Suprapubic skin (tissue), 4 donors: ENCODE measurements at places on chromosomes 12 and 14.

- DNase-seq, result no peak
These were observed 138.5 kb downstream of the NDUFA12 start for GRCh38 chr12:94864987-94865386.

DNA sequence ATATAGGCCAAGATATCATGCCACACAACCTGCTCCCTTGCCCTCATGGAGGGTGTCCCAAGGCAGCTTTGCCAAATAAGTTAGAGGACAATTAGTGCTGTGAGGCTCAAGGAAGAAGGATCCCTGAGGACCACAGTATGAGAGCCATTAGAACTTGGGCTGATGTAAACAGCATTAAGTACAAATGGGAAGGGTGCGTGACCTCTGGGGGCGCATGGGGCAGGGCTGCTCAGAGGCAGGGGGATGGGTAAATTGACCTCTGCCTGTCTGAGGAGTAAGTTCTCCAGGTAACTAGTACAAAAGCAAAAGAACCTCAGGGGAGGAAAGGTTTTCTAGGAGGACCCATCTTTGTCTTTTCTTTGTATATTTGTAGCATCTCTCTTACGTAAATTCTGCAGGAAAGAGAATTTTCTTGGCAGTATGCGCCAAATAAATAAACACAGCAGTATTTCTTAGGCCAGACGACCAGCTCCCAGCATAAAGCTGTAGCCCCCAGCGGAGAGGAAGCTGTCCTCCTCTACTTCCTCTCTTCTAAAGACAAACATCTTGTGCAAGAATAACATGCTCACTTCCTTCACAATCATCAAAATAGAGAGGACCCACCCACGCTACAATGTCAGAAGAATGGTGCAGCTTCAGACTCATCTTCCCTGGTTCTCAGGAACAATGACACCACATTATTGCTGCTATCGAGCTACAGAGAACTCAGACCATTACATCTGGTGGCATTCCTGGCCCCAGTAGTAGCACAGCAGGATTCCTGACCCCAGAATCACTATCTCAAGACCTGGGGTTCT lies 16.4 kb upstream of the VWF start:
- DNase-seq, result no peak

DNA sequence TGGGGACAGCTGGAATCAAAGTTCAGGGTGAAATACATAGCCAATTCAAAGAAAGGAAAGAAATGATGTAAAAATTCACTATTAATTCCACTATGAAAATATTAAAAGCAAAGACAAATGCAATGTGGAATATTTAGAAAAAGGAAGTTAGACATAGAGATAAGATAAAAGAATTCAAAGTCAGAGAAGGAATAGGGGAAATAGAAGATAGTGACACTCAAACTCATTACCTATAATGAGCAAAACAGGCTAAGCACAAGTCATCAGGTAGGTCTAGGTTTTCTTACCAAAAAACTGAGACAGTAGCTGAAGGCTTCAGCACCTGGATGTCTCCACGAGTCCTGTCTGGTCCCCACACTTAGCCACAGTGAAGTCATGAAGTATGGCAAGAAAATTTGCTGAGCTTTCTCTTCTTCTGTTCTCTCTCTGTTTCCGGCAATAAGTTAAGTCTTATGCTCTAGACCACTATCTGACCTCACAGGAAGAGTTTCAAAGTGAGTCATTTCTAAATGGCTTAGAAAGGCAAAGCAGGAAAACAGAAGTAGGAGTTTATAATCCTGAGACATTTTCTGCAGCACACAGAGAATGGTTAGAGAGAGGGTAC lies at the start of gene C3AR1:
Gene C3AR1 (minus strand): TSS at position 369 of the 604 bp plus-strand sequence. CDS start 6,174 bp downstream, outside the sequence.
- DNase-seq, result no peak

DNA sequence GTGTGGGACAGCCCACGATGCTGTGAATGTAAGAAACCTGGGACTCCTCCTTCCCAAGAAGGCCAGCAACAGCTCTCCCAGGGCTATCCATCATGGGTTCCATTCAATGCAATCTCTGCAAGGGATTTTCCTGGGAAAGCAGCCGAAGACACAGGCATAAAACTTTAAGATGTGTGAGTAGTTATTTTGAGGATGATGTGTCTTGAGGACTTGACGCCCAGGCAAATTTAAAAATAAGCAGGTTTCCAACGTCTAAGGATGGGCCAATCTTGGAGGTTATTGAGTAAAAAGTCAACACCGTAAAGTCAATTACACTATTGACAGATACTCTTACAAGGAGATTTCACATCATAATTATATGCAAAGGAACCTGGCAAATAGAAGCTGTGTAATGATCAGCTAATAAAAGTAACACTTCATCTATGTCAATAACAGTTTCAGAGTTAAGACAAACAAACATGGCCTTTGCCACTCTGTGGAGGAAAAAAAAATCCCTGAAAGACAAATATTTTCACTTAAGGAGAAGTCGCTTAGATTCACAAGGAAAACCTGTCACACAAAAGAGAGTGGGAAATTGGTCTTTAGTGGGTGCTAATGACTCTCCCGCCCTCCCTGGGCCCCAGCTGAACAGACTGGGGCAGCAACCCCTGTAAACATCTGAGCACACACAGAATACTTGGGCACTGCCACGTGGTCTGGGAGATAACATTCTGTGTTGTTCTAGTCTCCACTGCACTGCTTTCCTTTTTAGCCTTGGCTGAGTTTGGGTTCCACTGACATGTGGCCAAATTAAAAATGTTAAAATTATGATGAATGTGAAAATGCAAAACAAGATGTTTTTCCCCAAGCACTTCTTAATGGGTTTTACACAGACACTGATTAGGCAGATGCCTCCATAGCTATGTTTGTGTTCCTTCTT lies 240.9 kb downstream of the FOXN3 start:
- DNase-seq, result no peak

DNA sequence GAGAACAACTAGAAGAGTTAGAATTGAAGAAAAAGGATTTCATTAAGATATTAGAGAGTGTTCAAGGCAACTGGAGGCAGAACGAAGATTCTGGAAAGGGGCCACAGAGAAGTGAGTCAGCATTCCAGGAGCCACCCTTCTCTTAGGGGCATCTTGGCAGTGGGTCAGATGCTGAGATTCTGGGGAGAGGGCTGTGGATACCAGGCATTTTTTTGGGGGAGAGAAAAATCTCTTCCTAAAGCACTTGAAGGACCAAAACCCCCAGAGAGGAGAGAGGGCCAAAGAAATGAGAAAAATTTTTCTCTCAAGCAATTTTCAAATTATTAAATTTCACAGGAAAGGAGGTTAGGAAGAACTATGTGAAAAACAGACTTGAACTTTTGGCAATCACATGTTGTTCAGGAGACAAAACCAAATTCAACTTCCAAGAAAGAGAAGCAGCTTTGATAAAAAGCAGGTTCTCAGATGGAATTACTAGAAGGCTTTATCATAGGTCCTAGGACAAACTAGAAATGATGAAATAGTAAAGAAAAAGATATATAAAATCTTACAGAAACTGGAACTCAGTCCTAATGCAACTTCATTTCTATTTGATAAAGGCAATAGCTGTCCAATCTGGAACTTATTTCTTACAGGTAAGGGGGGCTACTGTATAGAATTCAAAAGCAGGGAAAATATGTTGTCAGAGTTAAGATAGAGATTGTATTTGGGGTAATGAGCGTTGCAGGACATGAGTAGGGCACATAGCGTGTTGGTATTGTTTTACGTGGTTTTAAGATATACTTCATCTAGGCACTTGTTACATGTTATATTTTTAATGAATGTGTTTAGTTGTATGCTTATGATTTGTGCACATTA lies 1.1 kb upstream of the CLEC2D start:
- no peak for DNase-seq

DNA sequence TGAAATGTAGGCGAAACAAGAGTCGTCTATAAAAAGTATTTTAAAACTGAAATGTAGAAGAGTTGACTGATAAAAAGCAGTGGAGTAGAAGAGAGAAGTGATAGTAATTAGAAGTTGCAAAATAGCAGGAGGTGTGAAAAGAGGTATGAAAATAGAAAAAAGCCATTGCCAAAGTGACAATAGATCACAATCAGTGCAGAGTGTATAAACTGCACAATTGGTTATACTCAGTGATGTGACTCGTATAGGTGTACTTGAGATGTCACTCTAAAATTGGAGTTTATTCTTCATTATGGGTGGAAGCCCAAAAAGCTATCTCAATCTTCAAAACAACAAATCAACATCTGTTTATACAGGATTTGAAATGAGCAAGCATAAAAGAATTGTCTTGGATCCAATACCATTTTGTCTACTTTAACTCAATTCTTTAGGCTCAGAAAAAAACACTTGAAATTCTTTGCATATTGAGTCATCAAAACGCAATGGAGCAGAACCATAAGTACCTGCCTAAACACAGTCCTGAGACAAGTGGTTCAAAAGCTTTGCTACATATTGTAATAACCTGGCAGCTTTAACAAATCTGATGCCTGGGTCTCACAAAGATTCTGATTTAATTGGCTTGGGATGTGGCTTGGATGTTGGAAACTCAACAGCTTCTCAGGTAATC lies 8.8 kb downstream of the IKBIP start:
- DNase-seq, result no peak

DNA sequence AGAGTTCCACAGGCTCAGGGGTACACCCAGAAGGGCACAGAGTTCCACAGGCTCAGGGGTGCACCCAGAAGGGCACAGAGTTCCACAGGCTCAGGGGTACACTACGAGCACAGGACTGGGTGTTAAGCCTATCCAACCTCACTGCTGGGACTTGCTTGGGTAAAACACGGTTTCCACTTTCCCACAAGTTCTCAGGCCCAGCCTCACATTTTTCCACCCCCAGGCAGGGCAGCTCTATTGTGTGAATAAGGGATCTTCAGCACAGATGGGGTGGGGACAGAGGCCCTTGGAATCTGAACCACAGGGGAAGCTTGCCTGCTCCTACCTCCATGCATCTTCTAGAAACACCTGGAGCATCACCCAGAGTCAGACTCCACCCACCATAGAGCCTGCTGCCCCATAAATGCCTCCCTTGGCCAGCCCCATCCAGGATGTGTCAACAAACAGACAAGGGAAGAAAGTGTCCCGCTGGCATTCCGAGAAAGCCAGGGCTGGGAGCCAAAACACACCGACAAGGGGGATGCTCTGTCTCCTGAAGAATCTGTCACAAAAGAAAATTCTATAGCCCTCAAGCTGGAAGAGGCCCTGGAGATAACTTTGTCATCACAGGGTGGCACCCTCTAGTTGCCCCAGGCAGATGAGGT lies 4.8 kb downstream of the CRACR2A start:
- DNase-seq, result no peak

DNA sequence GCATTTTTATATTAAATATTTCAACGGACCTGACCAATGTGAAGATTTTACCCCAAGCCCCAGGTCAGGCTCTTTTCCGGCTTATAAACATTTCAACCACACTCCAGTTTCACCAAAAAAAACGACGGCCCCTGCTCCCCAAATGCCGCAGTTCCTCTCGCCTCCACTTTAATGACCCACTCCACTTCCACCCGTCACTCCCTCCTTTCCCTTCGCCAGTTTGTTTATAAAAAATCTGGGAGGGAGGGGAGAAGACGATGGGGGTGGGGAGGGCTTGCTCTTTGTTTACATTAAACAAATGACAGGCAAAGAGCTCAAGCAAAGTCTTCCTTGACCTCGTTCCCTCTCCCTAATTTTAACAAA lies 5.4 kb downstream of the SIX6 start:
- no peak for DNase-seq

DNA sequence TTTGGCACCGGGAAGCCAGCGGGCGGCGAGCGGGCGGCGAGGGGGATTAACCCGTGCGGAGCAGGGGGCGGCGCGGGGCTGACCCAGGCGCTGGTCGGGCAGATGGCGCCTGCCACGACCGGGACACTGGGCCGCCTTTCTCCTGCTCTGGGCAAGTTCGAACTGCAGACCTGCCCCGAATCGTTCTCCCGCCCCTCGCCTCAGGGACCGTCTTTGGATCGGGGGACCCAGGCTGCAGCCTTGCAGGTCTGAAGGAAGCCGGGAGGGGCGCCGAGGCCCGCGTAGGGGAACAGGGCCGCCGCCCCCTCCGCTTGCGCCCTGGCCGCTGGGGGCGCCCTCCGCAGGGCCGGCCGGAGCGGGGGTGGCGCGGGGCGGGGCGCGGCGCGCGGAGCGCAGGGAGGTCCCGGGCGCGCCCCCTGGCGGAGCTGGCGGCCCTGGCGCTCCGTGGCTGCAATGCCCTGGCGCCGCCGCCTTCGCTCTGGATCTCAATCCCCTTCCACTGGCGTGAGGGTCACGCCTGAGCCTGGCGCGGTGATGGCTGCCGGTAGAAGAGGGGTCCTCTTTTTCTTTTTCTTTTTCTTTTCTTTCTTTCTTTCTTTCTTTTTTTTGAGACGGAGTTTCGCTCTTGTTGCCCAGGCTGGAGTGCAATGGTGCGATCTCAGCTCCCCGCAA lies 449 bp upstream of the LTBP2 start:
- DNase-seq, result no peak

GRCh38 chr12:55720894-55721444 lies 776 bp downstream of the RDH5 start:
- peak; percentile 83 for DNase-seq

GRCh38 chr12:53355121-53355520 lies 19.0 kb upstream of the SP7 start:
- no peak for DNase-seq

DNA sequence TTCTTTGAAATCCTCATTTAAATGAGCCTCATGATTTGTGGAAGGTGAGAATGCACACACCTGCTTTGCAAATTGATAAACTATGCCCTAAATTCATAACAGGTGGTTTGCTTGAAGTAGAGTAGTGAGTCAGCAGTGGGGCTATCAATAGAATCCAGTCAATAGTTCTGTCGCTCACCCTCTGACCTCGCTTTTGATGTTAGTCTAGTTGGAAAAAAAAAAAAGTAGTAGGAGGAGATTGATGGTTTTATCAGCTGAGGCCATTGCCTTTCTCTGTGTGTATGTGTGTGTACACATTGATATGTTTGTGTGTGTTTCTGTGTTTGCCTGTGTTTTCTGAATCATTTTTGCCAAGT lies 267.3 kb downstream of the SNAPC1 start:
- DNase-seq, result no peak

DNA sequence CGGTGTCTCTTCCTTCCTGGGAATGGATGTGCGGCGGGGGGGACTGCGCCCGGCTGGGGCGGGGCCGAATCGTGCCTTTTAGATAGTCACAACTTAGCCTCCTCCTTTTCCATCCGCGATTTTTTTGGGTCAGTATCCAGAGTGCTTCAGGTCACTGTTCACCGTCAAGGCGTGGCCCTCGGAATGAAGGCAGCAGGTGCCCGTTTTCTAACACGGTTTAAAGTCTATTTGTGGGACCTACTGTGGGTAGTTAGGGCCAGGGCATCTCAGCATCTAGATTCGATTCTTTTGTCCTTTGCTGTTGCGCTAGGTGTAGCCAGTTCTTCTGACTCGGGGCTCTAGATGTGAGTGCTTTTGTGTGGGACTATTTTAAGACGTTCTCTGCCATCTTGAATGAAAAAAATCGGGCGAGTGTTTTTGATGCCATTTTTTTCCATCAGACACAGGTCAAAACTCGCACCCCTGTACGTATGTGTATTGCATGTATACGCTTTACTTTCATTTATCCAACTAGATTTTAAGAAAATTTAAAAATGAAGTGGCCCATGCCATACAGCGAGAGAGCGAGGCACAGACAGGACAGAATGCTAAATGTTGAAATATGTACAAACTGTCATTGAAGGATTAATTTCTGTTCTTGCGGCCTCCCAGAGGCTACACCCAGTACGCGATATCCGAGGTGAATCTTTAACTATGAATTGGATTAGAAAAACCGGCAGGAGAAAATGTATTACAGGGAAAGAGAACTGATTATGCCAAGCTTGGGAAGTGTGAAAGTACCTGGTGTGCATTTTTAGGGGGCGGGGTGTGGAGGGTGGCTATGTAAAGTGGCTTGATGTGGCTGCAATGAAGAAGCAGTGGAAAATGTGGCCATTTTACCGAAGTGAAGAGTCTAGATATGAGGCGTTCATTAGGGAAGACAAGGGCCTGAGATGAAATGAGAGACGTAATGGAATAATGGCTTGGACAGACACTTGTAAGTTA lies 835 bp downstream of the VEZT start:
- no peak for DNase-seq
